HT-29 (cell line): ENCODE measurements at places on chromosomes 16 and 17. TPM values are rescaled to one million over a fixed set of nuclear protein-coding genes. Genes with fewer than 3 reads are reported as not detected.

- no peak for DNase-seq
Measured at GRCh38 chr17:5533486-5534315, 47.3 kb downstream of the MIS12 start.

GRCh38 chr16:88659160-88659559 lies 3.7 kb downstream of the MVD start:
- no peak for DNase-seq

- no peak for DNase-seq
Measured at GRCh38 chr17:62105357-62105756, 40.3 kb upstream of the MED13 start.

- DNase-seq: no peak
Measured at GRCh38 chr16:56589141-56590039, at the start of gene MT3. Gene MT3, plus strand, starts transcription at chr16:56589528. Its CDS starts 63 bp downstream, at chr16:56589591.

GRCh38 chr16:29315916-29316517 lies 90.5 kb downstream of the NPIPB11 start:
- peak; percentile 32 for DNase-seq

The FBXL20 gene
- total RNA-seq: 3.3 and 4.7 TPM in 2 replicates

DNA sequence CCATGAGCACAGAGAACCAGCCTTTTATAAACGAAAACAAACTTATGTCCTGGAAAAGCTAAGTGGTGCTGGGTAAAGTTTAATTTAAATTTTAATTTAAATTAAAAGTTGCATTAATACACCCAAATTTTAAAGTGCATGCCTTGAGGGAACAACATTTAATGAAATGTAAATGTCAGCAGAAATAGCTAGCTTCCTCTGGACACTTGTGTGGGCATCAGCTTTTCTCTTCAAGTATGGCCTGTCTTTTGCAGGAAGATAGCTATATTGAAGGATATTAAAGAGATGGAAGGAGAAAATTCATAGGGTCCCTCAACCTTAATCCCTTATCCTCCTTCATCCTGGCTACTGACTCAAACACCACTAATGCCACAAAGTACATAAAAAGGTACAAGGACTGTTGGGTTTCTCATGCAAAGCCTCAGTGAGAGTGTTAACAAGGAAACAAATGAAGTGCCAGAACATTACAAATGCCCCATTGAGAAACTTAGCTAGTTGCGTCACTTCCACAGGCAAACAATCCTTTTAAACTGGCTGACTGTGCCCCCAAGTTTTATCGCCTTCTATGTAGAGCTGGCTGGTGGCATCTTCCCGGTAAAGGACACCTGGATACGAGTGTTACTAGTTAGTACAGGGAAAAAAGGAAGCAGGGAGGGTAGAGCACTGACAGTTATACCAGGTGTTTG lies 14.1 kb downstream of the PHF12 start:
- DNase-seq: peak; percentile 43

DNA sequence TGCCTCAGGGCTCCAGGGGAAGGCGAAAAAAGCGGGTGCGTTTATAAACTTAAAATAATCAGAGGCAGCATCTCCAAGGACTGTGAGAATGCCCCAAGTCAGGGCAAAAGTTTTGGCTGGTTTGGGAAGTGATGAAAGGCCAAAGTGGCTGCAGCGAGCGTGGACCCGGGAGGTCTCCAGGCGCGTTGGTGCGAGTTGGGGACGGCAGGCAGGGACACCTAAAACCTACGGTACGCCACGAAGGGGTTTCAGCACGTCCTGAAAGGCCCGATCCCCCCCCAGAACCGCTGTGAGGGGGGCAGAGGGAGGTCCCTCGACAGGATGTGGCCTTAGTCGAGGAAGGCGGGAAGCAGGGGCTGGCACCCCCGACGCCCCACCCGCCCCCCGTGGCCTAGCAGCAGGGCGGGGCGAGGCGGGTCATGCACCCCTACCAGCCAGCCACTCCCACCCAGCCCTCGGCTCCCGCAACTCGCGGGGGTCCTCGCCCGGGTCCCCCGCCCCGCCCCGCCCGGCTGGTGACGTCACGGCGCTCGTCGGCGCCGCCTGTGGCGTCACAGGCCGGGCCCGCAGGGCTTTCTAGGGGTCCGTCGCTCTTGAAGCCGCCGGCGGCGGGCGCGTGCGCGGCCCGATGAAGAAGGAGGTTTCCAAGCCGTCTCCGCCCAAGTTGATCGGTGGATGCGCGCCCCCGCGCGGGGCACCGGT lies at the start of gene MYCBPAP:
MYCBPAP (plus strand) TSS at position 569 of the 702 bp plus-strand sequence. CDS start 236 bp downstream, outside the sequence.
- peak; percentile 61 for DNase-seq

- DNase-seq: peak; percentile 79
Measured at GRCh38 chr17:37824534-37825485, 80.0 kb upstream of the HNF1B start.

DNA sequence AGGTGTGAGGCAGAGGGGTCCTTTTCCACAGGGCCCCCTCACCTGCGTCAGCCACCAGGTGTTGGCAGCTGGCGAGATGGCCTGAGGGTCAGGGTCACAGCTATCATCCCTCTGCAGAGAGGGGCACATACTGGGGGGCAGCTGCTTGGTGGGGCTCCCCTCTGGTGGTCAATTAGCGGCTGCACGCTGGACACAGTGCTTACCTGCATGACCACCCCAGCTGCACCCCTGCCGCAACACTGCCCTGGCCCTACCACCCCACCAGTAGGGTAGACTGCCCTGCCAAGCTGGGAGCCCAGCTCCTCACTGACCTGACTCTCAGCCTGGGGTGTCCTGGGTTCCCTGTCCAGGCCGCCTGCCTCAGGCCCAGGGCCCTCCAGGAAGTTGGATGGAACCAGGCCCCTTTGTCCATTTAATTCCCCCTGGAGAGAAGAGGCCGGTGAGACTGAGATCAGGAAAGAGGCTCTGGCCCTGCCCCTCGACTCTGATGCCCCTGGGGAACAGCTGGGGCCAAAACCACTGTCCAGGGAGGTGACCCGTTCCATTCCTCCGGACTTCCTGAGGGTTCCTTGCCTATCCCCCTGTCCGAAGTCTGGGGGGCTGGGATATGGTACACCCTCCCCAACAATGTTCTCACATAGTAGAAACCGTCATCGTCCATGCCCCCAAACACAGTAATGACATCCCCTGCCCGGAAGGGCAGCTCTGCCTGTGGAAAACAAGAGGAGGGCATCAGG lies 23.7 kb downstream of the TSPOAP1 start:
- no peak for DNase-seq

GRCh38 chr17:78176548-78177025 lies 8.2 kb downstream of the SYNGR2 start:
- peak; percentile 71 for DNase-seq

DNA sequence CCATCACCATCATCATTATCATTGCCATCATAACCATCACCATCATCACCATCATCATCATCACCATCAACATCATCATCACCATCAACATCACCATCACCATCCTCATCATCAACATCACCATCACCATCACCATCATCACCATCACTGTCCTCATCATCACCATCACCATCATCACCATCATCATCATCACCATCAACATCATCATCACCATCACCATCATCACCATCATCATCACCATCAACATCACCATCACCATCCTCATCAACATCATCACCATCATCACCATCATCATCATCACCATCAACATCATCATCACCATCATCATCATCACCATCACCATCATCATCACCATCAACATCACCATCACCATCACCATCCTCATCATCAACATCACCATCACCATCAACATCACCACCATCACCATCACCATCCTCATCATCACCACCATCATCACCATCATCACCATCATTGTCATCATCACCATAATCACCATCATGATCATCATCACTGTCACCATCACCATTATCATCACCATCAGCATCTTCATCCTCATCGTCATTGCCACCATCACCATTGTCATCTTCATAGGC lies 23.9 kb downstream of the COX4I1 start:
- DNase-seq: no peak

DNA sequence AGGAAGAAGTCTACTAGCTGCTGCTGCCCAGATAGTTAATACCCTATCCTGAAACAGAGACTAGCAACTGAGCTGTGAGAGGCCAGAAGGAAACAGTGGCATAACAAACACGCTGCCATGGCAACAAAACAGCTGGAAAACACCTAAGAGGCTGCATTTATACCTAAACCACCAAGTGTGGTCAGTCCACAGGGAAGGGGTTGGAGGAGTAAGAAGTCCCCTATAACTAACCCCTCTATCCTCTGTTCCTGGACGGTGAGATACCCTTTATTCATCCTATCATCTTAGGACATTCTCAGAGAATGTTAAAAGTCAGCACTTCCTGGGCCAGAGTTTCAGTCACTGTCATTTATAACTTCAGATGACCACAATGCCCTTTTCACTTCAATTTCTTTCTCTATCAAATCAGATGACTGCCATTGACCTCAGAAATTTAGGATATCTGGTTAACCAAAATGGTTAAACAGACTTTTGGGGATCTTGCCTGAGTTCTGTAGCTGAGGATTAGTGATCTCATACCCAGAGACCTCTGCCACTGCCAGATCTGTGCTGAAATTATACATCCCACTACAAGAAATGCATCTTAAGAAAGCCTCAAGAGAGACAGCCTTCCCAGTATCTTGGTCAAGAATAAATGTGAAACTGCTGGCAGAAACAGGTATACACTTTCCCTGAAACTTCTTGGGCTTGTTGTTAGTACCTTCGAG lies 36.2 kb downstream of the STH start:
- DNase-seq: peak; percentile 25

- DNase-seq: no peak
Measured at GRCh38 chr16:12447556-12447955, 356.1 kb downstream of the CPPED1 start.

The ATP5PD gene
- 127 and 169 TPM in 2 replicates for total RNA-seq
